ENCODE measurements at places on chromosomes 7 and 10.

DNA sequence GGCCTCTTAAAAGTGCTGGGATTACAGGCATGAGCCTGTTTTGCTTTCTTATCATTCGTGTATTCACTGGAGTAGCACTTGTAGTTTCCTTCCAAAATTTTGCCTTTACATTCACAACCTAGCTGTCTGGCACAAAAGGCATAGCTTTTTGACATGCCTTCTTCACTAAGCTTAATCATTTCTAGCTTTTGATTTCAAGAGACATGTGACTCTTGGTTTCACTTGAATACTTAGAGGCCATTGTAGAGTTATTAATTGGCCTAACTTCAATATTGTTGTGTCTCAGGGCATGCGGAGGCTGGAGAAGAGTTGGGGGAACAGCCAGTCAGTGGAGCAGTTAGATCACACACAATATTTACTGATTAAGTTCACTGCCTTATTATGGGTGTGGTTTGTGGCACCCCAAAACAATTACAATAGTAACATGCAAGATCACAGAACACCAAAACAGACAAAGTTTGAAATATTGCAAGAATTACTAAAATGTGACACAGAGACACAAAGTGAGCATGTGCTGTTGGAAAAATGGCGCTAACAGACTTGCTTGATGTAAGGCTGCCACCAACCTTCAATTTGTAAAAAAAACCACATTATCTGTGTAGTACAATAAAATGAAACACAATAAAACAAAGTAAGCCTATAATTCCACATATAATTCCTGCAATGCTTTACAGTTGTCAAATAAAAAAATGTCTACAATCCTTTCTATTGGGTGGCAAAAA, 43.1 kb downstream of the BRAF start:
- no peak for DNase-seq

DNA sequence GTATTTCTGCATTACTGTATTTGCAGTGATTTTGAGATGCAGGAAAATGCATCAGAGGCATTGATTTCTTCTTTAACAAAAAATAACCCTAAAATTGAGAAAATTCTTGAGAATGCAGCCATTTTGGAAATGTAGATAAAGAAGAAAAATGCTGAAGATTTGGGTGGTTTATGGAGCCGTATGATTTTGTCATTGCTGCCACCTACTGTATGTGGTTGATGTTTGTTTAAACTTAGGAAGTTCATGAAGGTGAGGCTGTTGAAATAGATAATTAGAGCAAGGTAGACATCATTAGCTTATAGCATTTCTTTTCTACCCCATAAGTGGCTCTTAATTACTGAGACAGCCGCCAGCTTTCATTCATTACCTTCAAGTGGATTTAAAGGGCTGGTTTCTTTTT, 92.1 kb upstream of the SAMD8 start:
- no peak for DNase-seq

- DNase-seq: no peak
These were observed 27.4 kb downstream of the LRRC4 start for GRCh38 chr7:128003787-128004186.

- no peak for DNase-seq
These were observed 46.7 kb downstream of the LANCL2 start for GRCh38 chr7:55411844-55412243.

- DNase-seq: no peak
These were observed 31.4 kb upstream of the PAX2 start for GRCh38 chr10:100713859-100714565.

DNA sequence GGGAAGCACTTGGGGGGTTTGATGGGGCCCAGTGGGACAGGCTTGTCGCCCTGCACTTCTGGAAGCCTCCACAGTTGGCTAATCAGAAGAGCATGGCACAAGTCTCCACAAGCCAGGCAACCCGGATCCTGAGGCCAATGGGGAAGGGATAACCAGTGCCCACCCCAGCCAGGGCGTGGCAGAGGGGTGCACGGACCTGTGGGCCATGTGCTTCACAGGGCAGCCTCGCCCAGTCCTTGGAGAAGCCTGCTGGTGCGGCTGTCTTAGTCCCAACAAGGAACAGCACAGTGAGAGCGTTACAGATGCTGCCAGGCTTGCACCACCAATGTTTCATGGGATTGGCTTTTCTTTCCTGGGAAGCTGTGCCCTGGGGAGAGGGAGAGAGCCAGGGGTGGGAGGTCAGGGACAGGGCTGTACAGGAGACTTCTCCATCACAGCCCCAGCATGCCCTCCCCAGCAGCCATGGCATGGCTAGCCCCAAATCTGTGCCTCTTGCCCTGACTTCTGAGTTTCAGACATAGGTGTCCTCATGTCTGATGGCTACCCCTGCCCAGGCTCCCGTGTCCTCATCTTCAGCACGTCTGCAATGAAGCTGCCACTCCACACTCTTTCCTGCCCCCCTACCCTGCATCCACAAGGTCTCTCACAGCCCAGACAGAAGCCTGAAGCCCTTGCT, 116.0 kb downstream of the PTPN20 start:
- DNase-seq: no peak

DNA sequence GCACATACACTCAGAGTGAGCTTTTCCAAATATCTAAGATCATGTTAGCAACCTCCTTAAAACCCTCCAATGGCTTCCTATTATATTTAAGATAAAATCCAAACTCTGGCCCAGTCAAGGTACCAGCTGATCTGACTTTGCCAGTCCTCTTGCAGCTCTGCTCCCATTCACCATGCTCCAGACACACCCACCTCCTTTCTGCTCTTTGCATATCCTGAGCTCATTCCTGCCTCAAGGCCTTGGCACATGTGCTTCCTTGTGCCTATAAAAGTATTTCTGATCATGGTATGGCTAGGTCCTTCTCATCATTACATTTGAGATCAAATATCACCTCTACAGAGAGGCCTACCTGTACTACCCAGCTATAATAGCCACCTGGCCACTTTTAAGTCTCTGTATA, 27.5 kb downstream of the XPNPEP1 start:
- DNase-seq: no peak

DNA sequence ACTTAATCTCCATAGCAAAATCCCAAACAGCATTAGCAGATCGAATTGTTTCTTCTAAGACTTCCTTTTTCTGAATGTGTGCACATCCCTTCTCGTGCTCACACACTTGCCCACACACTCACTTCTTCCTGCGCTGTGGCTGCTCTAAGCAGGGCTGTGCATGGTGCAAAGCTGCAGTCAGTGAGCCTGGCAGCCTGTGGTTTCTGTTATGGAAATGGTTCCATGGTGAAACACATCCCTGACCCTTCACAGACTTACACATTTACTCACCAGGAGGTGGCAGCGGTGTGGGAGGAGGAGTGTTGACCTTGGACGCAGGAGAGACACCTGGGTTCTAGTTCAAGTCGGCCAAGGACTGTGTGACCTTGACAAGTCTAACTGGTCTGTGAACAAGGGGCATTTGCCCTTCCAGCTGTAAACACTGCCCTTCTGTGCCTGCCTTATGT, 24.9 kb downstream of the MTURN start:
- DNase-seq: peak; percentile 18

DNA sequence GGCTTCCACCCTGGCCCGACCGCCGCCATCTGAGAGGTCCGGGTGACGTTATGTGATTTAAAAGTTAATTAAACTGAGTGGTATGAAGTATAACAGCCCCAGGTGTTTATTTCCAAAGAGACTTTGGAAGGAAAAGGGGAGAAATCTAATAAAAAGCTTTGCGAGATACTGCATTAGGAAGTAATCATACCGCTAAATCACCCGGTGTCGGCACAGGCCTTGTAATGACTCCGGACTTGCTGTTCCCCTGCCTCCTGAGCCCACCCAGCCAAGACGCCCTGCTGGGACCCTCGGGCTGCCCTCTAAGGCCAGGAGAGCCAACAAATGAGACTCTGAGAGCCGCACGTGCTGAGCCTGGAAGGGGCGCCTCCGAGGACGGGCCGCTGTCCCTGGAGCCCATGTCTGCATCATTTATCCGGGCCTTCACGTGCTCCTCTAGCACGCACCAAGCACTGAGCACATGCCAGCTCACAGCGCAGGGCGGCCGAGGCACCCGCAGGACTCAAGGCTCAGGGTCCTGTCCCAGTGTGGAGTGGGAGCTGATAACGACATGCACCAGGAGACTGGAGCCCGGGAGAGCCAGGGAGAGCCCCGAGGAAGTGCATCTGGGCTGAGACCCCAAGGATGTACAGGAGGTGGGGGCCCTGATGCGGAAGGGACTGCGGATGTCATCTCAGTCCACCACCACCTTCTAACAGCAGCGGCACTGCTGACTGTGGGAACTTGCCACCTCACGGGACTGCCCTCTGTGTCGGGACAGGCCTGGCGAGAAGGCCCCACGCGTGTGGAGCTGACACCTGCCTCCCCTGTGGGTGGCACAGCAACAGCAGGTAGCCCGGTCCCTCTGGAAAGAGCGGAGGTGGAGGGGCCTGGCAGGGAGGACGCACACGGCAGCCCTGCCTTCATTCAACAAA, 182.7 kb downstream of the ELFN1 start:
- DNase-seq: no peak

DNA sequence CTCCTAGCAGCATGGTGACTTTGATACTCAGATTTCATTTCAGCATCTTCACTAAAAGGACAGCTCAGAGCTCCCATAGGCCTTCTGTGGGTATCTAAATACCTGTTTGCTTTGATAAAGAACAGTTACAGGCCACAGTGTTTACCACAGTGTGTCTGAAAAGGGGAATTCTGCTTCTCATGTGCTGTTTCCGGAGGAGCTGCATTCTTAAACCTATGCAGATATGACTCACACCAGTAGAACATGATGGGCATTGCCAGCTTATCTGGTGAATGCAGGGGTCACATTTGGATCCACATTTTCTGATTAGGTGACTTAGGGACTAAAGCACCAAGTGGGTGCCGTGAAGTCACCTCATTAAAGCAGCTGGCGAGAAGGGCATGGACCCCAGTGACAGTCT, 52.6 kb downstream of the TRRAP start:
- DNase-seq: no peak

GRCh38 chr10:1199897-1200721, 143.9 kb downstream of the WDR37 start:
- no peak for DNase-seq

DNA sequence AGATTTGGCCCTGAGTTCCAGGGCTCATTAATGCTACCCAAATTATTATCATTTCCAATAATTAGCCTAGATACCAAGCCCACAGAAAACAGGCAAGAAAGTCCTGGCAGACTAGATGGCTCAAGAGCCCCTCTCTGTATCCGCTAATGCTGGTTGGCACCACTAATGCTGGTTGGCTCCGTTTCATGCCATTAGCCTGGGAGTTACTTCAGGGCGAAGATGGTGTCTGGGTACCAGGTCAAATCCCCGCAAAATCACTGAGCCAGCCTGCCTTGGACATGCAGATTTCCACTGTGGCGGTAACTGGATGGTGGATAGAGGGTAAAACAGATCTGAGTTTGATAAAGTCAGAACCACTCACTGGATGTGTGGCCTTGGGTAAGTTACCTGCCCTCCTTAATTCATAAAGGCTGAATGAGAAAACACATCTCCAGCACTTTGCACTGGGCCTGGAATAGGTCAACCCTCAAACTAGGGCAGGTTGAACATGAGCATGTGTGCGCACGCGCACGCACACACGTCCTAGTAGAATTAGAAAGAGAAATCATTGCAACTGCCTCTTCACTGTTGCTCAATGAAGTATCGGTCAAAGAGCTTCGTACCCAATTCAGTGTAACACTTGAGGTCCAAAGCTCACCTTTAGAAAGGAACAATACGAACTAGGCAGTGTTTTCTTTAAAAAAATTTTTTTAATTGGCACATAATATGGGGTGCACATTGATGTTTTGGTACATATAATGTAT, 91.5 kb downstream of the PRPF18 start:
- DNase-seq: no peak

DNA sequence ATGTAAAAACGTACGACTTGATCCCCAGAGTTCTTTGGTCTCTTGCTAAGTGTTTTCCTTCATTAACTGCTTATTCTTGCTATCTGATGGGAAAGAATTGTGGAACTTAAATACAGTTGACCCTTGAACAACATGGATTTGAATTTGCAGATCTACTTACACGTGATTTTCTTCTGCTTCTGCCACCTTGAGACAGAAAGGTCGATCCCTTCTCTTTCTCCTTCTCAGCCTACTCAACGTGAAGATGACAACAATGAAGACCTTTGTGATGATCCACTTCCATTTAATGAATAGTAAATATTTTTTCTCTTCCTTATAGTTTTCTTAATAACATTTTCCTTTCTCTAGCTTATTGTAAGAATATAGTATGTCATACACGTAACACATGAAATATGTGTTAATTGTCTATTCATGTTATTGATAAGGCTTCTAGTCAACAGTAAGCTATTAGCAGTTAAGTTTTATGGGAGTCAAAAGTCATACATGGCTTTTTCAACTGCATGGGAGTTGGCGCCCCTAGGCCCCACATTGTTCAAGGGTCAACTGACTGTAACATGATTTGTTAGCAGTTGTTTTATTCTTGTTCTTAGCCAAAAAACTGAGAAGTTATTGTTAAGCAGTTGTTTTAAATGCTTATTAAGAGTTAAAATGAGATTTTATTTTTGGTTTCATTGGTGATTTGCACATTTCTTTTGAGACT, 11.2 kb downstream of the MKLN1 start:
- no peak for DNase-seq

- DNase-seq: no peak
These were observed 29.1 kb downstream of the CCDC6 start for GRCh38 chr10:59877191-59877671.

DNA sequence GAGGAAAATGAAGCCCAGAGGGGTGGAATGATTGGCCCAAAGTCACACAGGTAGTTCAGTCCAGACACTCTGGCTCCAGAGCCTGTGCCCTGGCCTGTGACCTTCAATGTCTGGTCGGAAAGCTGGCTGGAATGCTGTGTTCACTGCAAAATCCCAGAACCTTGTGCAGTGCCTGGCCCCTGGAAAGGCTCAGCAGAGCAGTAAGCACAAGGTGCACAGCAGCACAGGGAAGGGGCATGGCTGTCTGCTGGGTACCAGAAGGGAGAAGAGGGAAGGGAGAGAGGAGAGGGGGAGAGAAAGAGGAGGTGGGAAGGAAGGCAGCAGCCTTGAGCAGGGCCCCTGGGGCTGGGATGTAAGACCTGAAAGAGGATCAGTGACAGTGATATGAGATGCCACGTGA, 28.4 kb upstream of the C10orf71 start:
- DNase-seq: no peak

GRCh38 chr7:38825721-38826440, 83.1 kb downstream of the VPS41 start:
- no peak for DNase-seq

- no peak for DNase-seq
These were observed 236.2 kb downstream of the DNAJB9 start for GRCh38 chr7:108805808-108806397.

GRCh38 chr7:138819625-138820024, 21.6 kb upstream of the ATP6V0A4 start:
- no peak for DNase-seq

- no peak for DNase-seq
These were observed 38.1 kb downstream of the ZNF503 start for GRCh38 chr10:75363431-75363830.

DNA sequence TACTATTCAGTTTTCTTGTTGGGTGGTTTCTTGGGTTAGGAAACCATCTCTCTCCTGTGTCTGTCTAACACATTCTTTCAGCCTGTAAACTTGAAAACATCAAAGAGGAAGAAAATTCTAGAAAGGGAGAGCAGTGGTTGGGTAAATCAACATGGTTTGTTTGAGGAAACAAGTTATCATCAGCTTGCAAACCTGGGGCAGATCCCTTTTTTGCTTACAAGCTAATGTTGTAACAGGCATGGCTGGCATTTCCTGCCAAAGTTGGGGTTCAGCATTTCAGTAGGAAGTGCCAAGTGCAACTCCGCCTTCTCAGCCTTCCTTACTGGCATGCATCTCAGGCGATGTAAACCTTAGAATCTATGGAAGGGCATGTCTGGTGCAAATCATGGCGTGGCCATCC, 112.6 kb downstream of the EEPD1 start:
- no peak for DNase-seq

GRCh38 chr10:74419958-74420375, 268.9 kb downstream of the ADK start:
- DNase-seq: no peak
